ENCODE measurements at places on chromosomes 12 and 14. TPM values are rescaled to one million over a fixed set of nuclear protein-coding genes. Genes with fewer than 3 reads are reported as not detected.

DNA sequence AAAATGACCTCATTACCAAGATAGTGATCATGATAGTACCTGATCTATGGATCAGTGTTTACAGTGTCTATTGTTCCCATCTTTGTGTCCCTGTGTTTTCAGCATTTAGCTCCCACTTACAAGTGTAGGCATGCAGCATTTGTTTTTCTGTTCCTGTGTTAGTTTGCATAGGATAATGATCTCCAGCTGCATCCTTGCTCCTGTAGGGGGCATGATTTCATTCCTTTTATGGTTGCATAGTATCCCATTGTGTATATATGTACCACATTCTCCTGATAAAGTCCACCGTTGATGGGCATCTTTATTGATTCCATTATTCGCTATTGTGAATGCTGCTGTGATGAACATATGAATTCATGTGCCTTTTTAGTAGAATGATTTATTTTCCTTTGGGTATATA, 215.4 kb upstream of the NAV3 start:
- H3K4me3 ChIP-seq = no peak overlapping the region
- DNase-seq = no peak
- no peaks in the 10 kb centered on the region for H3K36me3 ChIP-seq
- H3K27ac ChIP-seq = no peak overlapping the region
- no peaks in the 10 kb centered on the region for H3K27me3 ChIP-seq

- no peak overlapping the region for H3K27ac ChIP-seq
- H3K4me3 ChIP-seq = no peak overlapping the region
- no peak for DNase-seq
- no peaks in the 10 kb centered on the region for H3K36me3 ChIP-seq
- H3K27me3 ChIP-seq = no peaks in the 10 kb centered on the region
Measured at GRCh38 chr12:80766210-80766609, 49.5 kb downstream of the MYF5 start.

DNA sequence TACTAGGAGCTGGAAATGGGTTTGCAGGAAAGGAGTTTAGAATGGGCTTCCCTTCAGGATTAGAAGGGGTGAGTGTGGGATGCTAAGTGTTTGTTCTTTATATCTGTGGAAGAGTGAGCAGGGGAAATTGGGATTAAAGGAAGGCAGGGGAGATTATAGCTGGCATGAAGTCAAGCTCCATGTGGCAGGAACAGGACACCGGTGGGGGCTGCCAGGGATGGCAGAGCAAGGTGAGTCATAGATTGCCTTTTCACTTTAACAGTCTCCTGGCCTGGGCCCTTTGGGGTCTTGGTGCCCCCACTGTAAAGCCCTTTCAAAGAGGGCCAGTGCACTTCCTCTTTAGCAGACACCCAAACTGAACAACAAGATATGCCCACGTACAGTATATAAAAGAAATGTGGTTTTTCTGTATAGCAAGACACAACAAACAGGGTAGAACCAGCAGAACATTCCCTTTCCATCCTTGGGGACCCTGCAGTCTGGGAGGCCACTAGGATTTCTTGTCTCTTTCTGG, 23.1 kb upstream of the FBXO21 start:
- DNase-seq = no peak
- H3K36me3 ChIP-seq = no peaks in the 10 kb centered on the region
- no peak overlapping the region for H3K4me3 ChIP-seq

GRCh38 chr14:99938896-99939295, 126.3 kb upstream of the EVL start:
- no peaks in the 10 kb centered on the region for H3K36me3 ChIP-seq
- no peak overlapping the region for H3K27ac ChIP-seq
- DNase-seq = no peak
- no peak overlapping the region for H3K4me3 ChIP-seq
- no peaks in the 10 kb centered on the region for H3K27me3 ChIP-seq
- H3K4me1 ChIP-seq = no peaks in the 10 kb centered on the region

GRCh38 chr14:26121181-26121580, 476.7 kb downstream of the NOVA1 start:
- H3K27me3 ChIP-seq = no peaks in the 10 kb centered on the region
- no peak overlapping the region for H3K27ac ChIP-seq
- DNase-seq = no peak
- no peak overlapping the region for H3K4me3 ChIP-seq
- no peaks in the 10 kb centered on the region for H3K4me1 ChIP-seq

DNA sequence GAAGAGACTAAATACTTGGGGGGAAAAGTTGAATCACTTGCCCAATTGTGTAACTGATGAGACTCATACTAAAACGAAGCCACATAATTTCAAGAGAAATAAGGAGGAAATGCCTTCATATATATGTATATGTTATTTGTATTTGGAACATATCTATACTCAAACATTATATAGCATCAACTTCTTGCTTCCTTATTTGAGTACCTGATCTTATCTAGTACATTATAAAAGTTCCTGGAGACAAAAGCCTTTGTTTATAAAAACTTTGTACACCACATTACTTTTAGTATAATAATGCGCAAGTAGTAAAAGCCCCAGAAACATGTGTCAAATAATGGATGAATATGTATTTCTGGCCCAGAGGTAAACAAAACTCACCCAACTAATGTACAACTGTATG, 92.0 kb downstream of the SLC2A13 start:
- no peak overlapping the region for H3K27ac ChIP-seq
- no peak overlapping the region for H3K4me3 ChIP-seq
- H3K36me3 ChIP-seq = no peaks in the 10 kb centered on the region
- H3K27me3 ChIP-seq = no peaks in the 10 kb centered on the region
- no peaks in the 10 kb centered on the region for H3K4me1 ChIP-seq

DNA sequence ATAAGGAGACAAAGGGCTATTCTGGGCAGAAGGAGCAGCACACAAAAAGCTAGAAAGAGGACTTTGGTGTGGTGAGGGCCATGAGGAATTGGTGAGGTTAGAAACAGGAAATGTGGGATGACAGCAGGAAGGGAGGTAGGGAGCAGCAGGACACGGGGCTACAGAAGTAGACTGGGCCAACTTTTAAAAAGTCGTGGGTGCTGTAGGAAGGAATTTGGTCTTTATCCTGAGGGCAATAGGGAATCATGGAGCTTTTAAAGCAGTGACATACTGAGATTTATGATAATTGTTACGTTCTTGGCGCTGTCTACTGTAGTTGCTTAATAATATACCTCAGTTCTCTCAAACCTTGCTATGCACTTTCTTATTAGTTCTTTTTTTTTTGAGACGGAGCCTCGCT, 8.2 kb upstream of the CHURC1 start:
- H3K4me3 ChIP-seq = no peak overlapping the region
- H3K36me3 ChIP-seq = no peaks in the 10 kb centered on the region
- no peak overlapping the region for H3K27ac ChIP-seq
- H3K4me1 ChIP-seq = no peaks in the 10 kb centered on the region
- no peaks in the 10 kb centered on the region for H3K27me3 ChIP-seq
- DNase-seq = no peak

DAO gene
- not detected for total RNA-seq

NELL2 gene
- 142 TPM for total RNA-seq

TAS2R20 gene
- total RNA-seq = 0.75 TPM

CCDC60 gene
- not detected for total RNA-seq

NEDD1 gene
- 25.3 TPM for total RNA-seq

MSI1 gene
- total RNA-seq = not detected

Data from CD4-positive, alpha-beta T cell (primary cell).